ENCODE measurements at places on chromosomes 7 and 10. TPM values are rescaled to one million over a fixed set of nuclear protein-coding genes. Genes with fewer than 3 reads are reported as not detected.

GRCh38 chr7:137480401-137480800 is 136.9 kb upstream of the PTN start:
- DNase-seq = no peak

- DNase-seq = no peak
Observed at GRCh38 chr10:48509974-48510692, 94.7 kb downstream of the ARHGAP22 start.

DNA sequence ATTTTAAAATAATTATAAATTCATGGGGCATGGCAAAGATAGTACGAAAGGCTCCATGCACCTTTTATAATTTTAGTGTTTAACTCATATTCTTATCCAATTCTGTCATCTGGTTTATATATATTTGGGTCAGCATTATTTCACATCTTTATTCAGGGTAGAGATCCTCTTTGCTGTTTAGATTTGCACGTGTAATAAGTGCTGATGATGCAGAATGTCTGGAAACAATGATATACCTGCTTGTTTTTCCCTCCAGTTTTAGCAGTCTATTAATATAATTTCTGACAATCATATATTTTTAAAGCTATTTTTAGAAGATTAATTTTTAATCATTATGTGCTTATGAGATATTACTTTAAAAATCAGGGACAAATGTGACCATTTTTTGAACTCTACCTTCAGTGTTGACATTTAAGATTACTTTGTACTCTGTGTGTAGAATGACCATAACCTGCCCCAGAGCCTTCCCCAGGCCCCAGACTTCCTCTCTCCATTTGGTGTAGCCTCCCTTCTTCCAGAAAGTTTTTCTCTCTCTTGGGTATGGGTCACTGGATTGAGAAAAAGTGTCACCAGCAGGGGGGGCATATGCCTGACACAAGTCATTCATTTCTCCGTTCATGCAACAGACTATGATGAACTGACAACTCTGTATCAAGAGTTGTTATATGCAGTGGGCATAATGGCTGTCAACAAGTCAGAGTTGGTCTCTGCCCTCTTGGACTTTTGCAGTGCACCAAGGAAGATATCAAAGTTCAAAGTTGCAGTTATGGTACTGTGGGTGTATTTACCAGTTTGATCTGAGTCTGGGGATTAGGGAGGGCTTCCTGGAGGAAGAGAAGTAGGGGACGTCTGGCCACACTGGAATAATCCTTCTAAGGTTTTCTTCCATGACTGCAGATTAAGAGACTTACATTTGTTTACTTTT is 192.6 kb upstream of the CCDC6 start:
- no peak for DNase-seq

- no peak for DNase-seq
Observed at GRCh38 chr7:46163246-46163645, 242.2 kb upstream of the IGFBP3 start.

GRCh38 chr7:76330673-76331072 is 28.1 kb downstream of the YWHAG start:
- no peak for DNase-seq

- DNase-seq = no peak
Observed at GRCh38 chr7:127765150-127765549, 113.2 kb downstream of the SND1 start.

DNA sequence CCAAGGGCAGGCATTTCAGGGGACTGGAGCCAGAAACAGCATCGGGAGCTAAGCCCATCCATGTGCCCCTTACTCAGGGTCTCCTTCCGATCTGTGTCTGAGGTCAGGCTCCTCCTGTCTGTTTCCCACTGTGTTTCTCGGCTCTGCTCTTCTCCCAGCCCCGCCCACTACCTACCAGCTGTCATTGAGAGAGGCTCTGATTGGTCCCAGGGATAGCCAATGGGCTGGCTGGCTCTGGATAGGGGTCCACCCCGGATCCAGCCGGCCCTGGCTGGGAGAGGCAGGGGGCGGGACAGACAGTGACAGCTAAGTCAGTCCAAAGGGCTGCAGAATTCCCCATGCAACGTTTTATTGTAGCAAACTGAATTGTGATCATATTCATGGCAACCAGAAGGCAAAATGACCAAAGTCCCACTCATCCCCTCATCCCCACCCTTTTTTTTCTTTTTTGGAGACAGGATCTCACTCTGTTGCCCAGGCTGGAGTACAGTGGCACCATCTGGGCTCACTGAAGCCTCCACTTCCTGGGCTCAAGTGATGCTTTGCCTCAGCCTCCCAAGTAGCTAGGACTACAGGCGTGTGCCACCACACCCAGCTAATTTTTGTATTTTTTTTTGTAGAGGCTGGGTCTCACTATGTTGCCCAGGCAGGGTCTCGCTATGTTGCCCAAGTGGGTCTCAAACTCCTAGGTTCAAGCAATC is 76.3 kb downstream of the CLIP2 start:
- DNase-seq = peak; percentile 21

DNA sequence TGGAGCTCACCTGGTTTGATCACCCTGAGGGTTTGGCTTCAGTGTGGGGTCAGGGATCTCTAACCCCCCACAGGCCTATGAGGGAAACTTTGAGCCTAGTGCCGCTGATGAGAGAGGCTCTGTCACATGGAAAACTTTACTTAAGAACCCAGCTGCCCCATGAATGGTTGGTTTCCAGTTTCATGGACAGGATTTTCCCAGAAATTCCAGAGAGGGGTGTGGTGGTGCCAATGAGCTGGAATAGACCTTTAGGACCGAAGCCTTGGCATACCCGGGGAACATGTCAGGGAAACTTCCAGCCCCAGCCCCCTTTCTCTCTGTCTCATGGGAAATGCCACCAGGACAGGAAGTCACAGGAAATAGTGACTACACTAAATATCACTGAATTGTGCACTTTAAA is 36.9 kb downstream of the AKR1B1 start:
- peak; percentile 30 for DNase-seq

DNA sequence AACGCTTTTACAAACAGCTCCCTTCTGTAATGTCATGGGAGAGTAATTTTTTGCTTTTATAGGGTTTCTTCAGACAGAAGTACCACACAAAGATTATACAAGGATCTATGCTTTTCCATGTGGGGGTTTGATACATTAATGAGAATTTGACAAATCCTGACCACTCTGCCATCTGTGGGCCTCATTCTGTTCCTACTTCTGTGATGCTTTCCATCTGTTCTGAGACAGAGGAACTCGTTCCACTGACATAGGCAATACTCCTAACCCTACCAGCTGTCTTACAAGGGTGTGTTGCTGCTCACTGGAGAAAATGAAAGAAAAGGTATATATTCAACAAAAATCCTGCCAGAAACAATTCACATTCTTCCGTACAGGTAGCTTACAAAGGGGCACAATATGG is 59.4 kb upstream of the NAMPT start:
- no peak for DNase-seq

- DNase-seq = peak; percentile 81
Observed at GRCh38 chr10:92640107-92640506, 47.2 kb downstream of the KIF11 start.

DNA sequence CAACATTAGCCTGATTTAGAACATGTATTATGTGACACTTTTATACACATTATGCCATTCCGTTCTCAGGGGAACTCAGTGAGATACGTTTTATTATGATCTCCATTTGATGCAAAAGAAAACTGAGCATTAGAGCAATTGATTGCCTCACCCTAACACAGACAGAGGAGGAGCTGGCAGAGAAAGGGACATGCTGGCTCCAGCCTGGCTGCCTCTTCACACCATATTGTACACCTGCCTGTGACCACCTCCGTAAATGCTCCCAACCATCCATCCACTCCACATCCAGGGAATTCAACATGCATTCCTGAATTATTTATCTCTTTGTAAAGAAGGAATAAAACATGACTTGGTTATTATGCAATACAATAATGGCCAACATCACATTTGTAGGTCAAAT is 195.0 kb upstream of the STK17A start:
- no peak for DNase-seq

GRCh38 chr7:116966601-116967000 is 13.3 kb downstream of the ST7 start:
- peak; percentile 27 for DNase-seq

DNA sequence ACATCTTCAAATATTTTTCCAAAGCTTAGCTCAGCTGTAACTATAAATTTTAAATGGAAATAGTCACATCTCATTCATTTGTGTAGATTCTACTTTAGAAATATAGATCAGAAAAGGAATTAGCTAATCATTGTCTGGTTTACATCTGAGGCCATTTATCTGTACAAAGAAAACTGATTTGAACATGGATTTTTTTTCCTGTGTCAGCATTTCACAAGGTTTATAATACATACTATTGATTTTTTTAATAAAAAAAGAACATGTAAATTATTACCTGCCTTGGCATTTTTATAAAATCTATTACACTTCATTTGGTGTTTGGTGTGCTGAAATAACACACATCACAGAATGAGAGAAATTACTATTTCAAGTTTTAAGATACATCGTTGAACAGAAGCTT is 3.5 kb upstream of the GPR37 start:
- no peak for DNase-seq

DNA sequence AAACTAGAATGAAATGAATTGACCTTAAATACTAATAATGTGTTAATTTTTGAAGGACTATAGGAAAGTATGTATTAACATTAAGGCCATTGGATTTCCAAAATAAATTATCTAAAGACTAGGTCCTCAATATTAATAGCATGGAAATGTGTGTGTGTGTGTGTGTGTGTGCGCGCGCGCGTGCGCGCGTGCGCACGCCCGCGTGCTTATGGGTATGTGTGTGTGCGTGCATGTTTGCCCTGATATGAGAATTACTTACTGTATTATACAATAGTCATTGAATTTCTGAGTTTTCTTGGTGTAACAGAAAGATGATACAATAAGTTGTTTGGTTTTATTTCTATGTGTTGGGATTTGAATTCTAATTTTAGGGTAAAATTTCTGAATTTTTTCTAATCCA is 205.9 kb downstream of the BICC1 start:
- no peak for DNase-seq

DNA sequence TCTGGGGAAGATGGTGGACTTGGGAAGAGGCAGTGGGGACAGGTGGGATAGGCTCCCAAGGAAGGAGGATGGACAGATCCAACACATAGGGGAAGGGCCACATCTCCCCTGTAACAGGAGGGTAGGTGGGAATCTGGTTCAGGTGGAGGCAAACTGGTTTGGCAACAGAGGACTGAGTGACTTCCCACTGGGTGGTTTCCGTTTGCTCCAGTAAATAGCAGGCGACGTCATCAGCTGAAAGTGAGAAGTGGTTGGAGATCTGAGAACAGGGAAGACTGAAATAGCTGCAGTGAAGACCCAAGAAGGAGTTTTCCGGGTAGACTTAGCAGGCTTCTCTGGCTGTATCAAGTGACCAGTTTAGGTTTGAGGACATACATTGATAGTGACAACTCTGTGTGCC is 504.4 kb downstream of the GALNT17 start:
- no peak for DNase-seq

DNA sequence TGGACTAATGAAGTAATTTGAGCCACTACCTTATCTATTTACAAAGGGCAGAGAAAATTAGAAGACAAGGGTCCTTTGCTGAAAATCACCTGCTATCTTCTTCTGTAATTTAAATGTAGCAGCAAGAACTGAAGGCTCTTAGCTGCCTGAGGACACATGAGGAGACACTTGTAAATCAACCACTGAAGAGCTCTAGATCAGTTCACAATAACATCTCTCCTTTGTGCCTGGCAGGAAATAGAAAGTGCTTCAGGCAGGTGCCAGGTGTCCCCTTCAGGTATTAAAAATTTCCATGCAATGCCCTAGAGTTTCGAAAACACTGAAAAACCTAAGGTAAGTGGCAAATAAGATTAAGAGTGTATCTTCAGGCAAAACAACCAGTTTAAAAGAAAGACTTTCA is 474.6 kb downstream of the GRM8 start:
- DNase-seq = no peak

DNA sequence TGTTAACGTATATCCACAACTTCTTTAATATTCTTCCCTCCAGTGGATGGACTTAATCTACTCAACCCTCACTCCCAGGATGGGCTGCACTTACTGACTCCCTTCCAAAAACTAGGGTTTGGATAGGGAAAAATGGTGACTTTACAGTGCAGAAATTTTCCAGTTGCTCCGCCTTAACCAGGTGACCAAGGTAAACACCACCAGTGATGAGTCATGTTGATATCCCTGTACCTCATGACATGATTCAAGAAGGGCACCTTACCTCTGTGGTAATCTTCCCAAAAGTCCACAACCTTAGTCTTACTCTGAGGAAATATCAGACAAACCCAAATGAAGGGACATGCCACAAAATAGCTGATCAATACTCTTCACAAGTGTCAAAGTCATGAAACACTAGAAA is 3.5 kb upstream of the GSTK1 start:
- no peak for DNase-seq

DNA sequence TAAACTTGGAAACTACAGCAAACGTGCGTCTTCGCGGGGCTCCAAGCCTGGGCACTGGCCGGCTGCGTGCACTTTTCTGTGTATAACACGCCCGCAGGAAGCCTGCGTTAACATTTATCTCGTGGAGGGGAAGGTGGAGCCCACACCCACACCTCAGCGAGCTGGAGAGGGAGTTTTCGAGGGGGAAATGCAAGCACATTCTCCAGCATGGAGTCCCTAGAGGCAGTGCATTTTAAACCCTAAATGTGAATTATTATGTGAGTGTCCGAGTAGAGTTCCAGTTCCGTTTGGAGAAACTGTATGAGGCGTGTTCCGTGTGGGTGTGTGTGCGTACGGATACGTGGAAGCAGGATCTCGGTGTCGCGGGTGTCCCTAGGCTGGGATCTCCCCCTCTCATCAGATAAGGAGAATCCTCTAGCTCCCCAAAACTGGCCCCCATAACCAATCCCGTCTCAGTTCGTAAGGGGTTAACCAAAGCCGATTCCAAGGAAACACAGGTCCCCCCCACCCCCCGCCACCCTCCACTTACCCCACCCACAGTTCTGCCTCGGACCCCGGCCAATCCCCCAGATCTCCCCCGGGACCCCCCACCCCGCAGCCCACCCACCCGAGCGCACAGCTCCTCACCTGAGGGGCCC is 403 bp downstream of the CDK6 start:
- peak; percentile 31 for DNase-seq

- no peak for DNase-seq
Observed at GRCh38 chr10:53827261-53827660, 973.8 kb downstream of the PCDH15 start.

DNA sequence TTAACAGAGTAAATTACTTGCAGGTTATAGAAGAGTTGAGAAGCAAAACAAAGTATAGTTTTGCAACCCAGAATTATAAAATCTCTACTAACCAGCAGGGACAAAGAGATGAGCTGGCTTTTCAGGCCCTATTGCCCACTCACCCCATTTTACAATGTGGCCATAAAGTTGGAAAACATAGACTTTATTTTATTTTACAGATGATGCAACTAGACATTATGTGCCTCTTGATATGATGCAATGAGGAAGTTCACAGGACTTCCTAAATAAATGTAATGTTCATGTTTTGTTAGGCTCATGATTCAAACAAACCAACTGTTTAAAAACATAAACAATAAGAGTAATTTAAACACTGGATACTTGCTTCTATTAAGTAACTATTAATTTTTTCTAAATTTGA is 141.1 kb upstream of the WNT16 start:
- DNase-seq = peak; percentile 28

- DNase-seq = peak; percentile 27
Observed at GRCh38 chr7:99837649-99838361, 10.0 kb downstream of the CYP3A43 start.

The RNF32 gene
- 0.54 TPM for total RNA-seq

Data from fibroblast of the aortic adventitia (primary cell).